ENCODE measurements at places on chromosomes 2 and 18. TPM values are rescaled to one million over a fixed set of nuclear protein-coding genes. Genes with fewer than 3 reads are reported as not detected.

ANKRD30B gene
- polyA plus RNA-seq, result 0.06 TPM

FZD7 gene
- polyA plus RNA-seq, result 24.4 TPM

LONRF2 gene
- polyA plus RNA-seq, result 1.5 TPM

SLC9A4 gene
- not detected for polyA plus RNA-seq

OBSL1 gene
- 138 TPM for polyA plus RNA-seq

MOCOS gene
- polyA plus RNA-seq, result 0.14 TPM
